ENCODE measurements at places on chromosomes 7 and 10.

DNA sequence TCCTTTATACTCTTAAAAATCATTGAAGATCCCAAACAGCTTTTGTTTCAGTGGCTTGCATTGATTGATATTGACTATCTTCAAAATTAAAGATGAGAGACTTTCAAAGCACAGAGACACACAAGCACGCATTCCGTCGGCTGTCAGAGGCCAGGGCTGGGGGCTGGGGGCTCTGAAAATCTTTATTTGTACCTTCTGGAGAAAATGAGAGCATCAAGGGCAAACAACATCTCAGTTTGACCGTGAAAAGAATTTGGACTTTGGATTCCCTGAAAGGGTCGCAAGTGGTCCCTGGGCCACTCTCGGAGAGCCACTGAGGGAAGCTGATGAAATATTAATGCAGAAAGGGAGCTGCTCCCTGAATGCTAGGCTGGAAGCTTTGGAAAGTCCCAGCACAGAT is 96.4 kb downstream of the CHST15 start:
- DNase-seq = no peak

DNA sequence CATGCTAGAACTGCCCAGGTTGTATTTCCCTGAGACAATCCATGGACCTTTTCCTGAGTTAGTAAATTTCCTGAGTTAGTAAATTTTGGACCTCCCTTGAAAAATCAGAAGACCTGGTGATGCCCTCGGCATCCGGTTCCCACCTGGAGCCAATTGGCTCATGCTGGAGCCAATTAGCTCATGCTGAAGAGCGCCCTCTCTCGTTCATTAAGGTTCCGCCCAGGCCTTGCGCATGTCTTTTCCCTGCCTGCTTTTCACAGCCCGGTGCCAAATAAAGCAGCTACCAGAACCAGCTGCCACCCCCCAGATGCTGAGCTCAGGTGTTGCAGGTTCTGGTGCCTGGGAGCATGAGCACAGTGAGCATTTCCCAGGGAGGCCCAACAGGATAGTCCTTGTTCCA is 96.2 kb downstream of the APBB1IP start:
- no peak for DNase-seq

DNA sequence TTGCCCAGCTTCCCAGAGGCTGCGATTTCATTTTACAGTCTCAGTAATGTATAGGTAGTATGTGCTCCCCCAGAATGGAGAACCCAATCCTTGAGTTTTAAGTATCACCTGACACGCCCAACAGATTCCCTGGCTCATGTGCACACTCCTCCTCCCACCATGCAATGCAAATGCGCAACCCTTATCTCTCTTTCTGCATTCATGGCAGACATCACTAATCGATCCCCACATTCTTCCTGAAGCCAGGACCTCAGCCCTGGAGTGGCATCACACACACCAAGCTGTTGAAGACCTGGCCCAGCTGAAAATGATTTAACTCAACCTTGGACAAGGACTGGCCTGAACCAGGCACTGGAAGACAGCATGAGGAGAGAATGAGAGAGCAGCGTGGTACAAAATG is 68.4 kb downstream of the ZRANB1 start:
- DNase-seq = no peak

GRCh38 chr10:71970869-71971268 is 6.7 kb downstream of the CHST3 start:
- DNase-seq = no peak

DNA sequence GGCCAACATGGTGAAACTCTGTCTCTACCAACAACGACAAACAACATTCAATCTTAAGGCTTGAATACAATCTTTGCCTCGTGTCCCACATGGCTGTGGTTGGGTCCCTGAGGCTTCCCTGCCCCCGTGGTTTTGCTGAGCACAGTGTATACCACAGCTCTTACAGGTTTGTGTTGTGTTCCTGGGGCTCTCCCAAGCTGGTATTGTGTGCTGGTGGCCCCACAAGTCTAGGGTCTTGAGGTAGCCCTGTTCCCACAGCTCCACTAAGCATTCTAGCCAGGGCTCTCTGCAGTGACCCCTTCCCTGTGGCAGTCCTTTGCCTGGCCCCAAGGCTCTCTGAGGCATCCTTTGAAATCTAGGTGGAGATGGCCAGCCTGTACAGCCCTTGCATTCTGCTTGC is 68.0 kb upstream of the CCNY start:
- DNase-seq = no peak

GRCh38 chr10:33559105-33559504 is 224.6 kb upstream of the NRP1 start:
- no peak for DNase-seq

Measured in NCI-H1930 (cell line).